ENCODE measurements at places on chromosomes 1 and 21.
A peak's percentile ranks its signal among the peaks of the same experiment; 100 is the strongest.

DNA sequence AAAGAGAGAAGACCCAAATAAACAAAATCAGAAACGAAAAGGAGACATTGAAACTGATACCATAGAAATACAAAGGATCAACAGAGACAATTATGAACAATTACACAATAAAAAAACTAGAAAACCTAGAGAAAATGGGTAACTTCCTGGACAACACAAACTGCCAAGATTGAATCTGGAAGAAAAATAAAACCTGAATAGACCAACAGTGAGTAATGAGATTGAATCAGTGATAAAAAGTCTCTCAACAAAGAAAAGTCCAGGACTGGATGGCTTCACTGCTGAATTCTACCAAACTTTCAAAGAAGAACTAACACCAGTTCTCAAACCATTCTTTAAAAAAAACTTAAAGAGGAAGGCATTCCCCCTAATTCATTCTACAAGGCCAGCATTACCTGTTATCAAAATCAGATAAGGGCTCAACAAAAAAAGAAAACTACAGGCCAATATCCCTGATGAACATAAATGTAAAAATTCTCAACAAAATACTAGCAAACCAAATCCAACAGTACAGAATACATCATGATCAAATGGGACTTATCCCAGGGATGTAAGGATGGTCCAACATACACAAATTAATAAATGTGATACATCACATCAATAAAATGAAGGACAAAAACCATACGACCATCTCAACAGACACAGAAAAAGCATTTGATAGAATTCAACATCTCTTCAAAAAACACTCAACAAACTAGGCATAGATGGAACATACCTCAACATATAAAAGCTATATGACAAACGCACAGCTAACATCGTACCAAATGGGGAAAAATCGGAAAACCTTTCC lies 119.9 kb downstream of the ACBD6 start:
- DNase-seq = no peak

GRCh38 chr1:230772457-230773395 lies 25.5 kb downstream of the CAPN9 start:
- DNase-seq = no peak

DNA sequence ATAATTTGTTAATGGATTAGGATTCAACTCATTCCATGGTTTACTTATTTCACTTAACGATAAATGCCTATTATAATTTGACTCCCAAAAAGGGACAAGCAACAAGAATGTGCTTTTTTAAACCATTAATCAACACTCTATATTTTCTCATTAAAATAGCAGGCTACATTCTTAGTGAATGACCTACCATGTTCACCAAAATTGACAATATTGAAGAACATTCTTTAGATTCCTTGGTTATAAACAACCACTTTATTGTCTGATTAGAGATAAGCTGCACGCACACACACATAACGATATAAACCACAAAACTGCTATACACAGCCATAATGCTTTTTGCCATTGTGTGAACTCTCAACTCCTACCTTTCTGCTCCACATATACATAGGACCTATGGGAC lies 75.4 kb upstream of the LRRC7 start:
- no peak for DNase-seq

GRCh38 chr1:2783435-2784397 lies 17.8 kb downstream of the TTC34 start:
- DNase-seq = no peak

DNA sequence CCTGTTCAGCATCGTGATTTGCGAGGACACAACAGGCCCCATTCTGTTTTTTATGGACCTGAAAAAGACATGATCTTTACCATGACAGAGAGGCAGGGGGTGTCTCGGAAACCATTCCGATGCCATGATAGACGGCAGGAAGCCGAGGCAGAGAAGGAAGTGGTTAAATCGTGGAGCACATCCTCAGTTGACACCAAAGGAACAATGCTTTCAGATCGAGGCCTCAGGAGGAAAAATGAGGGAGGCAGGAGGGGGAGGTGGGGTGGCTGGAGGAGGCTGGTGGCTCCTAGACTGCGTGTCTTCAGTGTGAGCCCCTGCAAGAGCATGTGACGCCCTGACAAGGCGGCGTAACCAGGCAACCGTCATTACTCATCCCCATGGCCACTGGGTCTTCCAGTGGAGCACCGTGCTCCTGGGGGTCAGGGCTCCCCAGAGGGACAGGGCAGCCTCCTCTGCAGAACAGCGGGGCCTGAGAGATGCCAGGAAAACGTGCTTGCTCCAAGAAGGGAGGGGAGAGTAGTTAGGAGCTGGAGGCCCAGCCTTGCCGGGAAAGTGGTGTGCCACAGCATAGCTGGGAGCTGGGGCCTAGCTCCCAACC lies 172.8 kb upstream of the TMEM51 start:
- no peak for DNase-seq

DNA sequence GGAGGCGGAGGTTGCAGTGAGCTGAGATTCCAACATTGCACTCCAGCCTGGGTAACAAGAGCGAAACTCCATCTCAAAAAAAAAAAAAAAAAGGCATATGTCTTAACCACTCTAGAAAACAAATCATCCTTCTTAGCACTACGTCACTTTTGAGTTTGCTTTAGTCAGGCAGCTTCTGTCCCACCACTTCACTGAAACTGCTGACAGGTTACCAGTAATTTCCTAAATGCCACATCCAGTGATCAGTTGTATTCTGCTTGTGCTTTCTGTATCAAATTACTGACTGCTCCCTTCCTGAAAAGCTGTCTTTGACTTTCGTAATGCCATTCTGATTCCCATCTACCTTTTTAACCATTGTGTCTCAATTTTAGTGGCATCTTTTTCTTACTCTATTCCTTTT lies 21.7 kb downstream of the RCOR3 start:
- no peak for DNase-seq

DNA sequence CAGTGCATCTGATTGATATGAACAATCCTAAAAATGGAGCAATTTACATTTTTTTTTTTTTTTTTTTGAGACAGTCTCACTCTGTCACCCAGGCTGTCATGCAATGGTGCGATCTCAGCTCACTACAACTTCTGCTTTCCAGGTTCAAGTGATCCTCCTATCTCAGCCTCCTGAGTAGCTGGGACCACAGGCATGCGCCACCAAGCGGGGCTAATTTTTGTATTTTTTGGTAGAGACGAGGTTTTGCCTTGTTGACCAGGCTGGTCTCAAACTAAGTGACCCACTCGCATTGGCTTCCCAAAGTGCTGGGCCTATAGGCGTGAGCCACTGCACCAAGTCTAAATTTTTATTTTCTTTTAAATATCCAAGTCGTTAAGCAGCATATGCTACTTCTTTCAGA lies 109.0 kb downstream of the FAF1 start:
- DNase-seq = no peak

DNA sequence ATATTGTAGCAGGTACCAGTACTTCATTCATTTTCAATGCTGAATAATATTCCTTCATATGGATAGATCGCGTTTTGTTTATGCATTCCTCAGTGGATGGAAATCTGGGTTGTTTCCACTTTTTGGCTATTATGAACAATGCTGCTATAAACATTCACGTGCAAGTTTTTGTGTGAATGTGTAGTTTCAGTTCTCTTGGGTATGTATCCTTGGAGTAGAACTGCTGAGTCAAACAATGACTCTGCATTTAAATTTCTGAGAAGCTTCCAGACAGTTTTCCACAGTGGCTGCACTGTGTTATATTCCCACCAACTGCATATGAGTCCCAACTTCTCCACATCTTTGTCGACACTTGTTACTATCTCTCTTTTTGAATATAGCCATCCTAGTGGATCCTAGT lies 138.0 kb upstream of the KLHDC7A start:
- no peak for DNase-seq

GRCh38 chr1:64823691-64824476 lies 79.0 kb downstream of the RAVER2 start:
- DNase-seq = peak; percentile 42

GRCh38 chr1:2523891-2524609 lies 2.3 kb downstream of the PANK4 start:
- no peak for DNase-seq

DNA sequence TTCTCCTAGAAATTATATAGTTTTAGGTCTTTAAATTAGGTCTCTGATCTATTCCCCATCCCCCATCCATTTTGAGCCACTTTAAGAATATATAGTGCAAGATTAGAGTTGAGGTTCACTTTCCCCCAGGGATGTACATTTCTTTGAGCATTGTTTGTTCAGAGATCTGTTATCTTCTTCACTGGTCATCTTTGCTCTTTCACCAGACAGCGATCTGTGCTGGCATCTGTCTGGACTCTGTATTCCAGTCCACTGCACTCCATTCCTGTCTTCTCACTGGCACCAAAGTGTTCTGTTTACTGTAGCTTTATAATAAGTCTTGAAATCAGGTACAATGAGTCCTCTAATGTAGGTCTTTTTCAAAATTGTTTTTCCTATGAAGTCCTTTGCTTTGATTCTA lies 112.5 kb downstream of the PCBP3 start:
- no peak for DNase-seq

- peak; percentile 88 for DNase-seq
Measured at GRCh38 chr1:70354332-70355110, at the start of gene ANKRD13C. Gene ANKRD13C, minus strand, starts transcription at chr1:70354722. Its CDS starts 314 bp downstream, at chr1:70354408.

- no peak for DNase-seq
Measured at GRCh38 chr1:200889571-200889970, 5.1 kb upstream of the INAVA start.

DNA sequence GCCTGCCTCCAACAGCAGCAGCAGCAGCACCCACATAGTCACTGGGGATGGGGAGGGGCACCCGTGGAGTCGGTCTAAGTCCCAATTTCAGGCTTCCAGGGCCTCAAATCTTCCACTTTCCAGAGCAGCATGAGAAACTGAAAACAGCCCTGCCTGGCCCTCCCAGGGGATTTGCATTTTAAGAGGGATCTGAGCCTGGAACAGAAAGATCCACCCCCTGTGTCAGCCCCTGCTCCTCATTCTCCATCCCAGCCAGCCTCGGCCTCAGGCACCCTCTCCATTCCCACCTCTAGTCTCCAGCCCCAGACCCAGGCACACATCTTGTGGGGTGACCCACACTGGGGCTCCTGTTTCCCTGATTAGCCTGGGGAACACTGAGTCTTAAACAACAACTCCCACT lies 51.8 kb downstream of the FBXO2 start:
- no peak for DNase-seq

DNA sequence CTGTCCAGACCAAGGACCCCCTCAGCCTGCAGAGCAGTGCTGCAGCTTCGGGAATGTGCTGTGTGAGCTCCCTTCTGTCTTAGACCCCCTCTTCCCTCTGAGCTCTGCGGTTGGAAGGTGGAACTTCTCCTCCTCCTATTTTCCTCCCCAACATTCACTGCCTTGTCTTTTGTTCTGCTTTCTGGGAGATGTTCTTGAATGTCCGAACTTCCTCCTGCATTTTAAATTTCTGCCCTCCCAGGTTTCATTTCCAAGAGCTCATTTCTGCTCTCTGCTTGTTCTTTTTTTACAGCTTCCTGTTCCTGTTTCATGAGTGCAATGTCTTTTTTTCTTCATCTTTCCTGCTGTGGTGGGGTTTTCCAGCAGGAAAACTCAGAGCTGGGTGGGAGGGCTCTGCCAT lies 29.3 kb downstream of the RRP1 start:
- no peak for DNase-seq

DNA sequence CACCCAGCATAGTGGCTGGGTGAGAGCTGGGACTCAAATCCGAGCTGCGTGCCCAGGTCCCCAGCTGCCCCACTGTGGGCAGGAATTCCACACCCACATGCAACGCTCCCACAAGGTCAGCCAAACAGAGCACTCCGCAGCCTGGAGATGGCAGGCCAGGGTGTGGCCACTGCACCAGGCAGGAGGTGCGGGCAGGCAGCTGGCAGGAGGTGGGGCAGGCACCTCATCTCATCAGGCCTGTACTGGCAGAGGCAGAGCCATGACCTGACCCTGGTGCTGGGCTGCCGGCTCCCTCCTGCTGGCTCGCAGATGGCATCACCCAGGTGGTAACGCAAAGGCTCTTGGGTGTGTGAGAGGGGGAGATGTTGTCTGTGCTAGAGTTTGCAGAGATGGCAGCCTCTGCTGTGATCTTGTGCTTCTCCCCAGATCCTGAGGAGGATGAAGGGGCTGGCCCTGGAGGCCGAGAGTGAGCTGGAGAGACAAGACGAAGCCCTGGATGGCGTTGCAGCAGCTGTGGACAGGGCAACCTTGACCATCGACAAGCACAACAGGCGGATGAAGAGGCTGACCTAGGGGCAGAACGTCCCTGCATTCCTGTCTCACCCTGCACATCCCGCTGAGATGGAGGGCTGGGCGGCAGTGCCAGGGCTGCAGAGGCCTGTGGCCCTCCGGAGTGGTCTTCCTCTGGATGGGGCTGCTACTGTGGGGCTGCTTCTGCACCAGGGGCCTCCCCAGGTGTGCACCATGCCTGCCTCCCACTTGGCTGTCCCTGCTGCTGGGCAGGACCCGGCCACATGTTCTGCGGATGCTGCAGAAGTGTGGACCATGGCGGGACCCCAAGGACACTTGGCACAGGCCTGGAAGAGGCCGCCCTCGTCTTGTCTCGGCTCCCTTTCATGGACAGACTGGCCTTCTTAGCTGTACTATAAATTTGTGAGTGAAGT lies 35.1 kb upstream of the PRSS38 start:
- no peak for DNase-seq

GRCh38 chr1:95287081-95287480 lies 53.1 kb downstream of the RWDD3 start:
- DNase-seq = no peak

DNA sequence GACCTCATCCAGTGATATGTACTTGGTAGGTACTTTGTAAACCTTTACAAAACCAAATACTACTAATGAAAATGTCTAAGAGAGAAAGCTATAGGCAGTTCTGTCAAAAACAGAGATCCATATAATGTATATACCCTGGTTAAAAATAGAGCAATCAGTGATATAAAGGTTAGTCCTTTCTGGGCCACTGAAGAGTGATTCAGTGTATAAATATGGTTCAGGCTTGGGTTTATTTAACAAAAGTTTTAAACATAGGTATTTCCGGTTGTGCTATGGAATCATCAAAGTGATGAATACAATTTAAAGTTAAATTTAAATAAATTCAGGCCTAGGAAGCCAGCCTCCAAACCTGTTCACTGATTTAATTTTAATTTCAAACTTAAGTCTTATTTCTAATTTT lies 108.4 kb upstream of the DMRTA2 start:
- DNase-seq = no peak

DNA sequence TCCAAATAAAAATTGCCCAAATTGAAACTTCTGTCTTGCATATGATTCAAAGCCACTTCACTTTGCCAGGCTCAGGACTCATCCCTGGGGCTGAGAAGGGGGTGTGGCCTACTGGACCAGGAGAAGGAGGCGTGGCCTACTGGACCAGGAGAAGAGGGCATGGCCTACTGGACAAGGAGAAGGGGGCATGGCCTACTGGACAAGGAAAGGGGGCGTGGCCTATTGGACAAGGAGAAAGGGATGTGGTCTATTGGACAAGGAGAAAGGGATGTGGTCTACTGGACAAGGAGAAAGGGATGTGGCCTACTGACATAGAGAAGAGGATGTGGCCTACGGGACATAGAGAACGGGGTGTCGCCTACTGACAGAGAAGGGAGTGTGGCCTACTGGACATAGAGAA lies 405.3 kb downstream of the RRAGC start:
- no peak for DNase-seq

Data from activated CD4-positive, alpha-beta T cell treated with anti-CD3 and anti-CD28 coated beads, Interleukin-2, amount 50 U/mL, for 4 hours (primary cell).